ENCODE measurements at places on chromosomes 16 and 17.

GRCh38 chr17:81184555-81184954 is 18.5 kb upstream of the AATK start:
- DNase-seq = no peak

GRCh38 chr17:40124279-40125141 is 2.7 kb downstream of the MSL1 start:
- DNase-seq = no peak

DNA sequence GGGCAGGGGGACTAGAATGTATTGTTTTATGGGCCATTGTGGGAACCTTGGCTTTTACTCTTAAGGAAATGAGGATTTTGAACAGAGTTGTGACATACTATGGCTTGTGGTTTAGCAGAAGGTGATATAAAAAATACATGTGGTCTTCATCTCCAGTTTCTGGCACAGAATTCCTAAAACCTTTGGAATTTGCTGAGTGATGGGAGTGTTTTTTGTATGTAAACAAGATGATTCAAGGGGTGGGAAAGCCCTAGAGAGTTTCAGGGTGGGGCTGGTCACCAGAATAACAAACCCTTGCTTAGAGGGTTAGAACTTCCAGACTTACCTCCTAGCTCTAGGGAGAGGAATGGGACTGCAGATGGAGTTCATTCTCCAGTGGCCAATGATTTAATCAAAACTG is 316.1 kb downstream of the PHKB start:
- no peak for DNase-seq

- DNase-seq = no peak
Measured at GRCh38 chr16:47477679-47478078, 16.5 kb downstream of the PHKB start.

DNA sequence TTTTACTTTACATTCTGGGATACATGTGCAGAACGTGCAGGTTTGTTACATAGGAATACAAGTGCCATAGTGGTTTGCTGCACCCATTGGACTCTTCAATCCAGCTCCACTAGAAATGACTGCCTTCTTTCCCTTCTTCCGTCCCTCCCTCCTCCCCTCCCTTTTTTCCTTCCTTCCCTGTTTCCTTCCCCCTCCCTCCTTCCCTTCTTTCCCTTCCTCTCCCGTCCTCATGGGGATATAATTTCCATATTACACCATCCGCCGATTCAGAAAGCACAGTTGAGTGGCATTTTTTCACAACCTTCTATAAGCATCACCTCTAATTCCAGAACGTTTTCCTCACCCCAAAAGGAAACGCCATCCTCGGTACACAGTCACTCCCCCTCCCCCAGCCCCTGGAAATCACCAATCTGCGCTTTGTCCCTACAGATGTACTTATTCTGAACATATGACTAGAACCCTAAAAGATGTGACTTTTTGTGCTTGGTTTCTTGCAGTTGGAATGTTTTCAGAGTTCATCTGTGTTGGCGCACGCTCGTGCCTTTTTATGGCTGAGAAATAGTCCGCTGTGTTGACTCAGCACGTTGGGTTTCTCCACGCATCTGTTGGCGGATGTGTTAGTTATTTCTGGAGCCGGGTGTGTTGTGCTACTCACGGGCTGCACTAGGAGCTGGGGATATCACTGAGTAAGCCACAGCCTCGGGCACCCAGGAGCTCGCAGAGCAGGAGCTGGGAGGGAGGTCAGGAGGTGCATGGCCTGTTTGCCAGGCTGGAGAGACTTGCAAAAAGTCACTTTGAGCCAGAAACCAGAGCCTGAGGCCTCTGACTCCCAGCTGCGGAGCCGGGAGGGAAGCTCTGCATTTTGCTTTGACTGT is 336.4 kb downstream of the SEC14L1 start:
- no peak for DNase-seq

- no peak for DNase-seq
Measured at GRCh38 chr17:73776351-73777130, 132.3 kb upstream of the SDK2 start.

DNA sequence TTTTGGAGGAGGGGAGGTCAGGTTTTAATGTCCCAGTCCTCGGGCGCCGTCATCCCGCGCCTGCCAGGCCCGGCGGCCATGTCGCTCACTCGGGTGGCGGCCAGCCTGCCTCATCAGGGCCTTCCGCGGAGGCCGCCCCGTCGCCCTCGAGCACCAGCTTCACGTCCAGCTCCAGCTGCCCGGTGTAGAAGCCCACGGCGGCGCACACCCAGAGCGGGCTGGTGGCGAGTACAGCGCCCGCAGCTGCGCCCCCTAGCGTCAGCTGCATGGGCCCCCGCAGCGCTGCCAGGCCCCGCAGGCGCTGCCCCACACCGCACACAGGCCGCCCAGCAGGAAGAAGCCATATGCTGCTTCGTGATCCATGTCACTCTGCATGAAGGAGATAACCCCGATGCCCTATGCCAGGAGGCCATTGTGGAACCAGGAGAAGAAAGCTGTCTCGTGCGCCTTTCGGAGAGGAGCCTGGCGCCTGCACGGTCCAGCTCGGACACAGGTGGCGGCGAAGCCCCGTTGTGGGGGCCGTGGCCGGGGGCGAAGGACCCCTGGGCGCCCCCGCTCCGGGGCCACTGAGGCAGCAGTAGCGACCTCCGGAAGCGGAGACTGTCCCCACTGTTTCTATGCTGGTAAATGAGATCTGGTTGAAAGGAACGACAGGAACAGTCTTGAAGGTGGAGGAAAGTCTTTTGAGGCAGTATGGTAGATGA is 9.6 kb downstream of the AP2B1 start:
- DNase-seq = no peak

GRCh38 chr17:50346313-50347116 is 589 bp downstream of the XYLT2 start:
- no peak for DNase-seq

DNA sequence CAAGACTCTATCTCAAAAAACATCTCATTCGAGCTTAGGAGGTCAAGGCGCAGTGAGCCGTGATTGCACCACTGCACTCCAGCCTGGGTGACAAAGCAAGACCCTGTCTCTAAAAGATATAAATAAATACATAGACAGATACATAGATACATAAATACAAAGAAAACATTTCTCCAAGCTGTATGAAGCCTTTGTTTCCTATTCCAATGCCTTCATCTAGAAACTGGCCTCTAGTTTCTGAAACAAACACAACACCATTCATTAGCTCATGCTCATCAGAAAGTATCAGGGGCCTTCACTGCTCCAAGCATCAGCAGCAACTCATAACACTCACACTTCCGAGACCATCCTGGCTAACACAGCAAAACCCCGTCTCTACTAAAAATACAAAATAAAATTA is 10.3 kb upstream of the ASGR2 start:
- DNase-seq = no peak

DNA sequence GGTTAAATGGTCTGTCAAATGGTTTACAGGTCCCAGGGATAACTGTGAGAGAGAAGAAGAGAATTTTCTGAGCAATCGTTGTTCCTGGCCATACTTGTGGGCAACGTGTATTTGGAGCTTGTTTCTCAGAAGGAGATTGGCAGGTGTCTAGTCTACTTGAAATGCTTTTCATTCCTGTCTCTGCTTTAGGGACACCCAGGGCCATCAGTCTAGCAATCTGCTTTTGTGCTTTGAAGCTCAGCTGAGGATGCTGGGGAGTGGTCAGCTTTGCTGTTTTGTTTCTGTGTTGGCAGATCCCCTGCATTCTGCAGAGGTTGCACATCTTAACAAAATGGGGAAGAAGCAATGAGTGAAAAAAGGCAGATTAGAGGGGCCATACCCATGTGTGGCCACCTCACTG is 193.7 kb downstream of the SHISA9 start:
- no peak for DNase-seq

- no peak for DNase-seq
Measured at GRCh38 chr17:66849851-66850580, 15.1 kb downstream of the CACNG5 start.

GRCh38 chr17:17560975-17561374 is 30.5 kb downstream of the PEMT start:
- DNase-seq = no peak

GRCh38 chr17:20203018-20203417 is 193.9 kb downstream of the SPECC1 start:
- DNase-seq = no peak

DNA sequence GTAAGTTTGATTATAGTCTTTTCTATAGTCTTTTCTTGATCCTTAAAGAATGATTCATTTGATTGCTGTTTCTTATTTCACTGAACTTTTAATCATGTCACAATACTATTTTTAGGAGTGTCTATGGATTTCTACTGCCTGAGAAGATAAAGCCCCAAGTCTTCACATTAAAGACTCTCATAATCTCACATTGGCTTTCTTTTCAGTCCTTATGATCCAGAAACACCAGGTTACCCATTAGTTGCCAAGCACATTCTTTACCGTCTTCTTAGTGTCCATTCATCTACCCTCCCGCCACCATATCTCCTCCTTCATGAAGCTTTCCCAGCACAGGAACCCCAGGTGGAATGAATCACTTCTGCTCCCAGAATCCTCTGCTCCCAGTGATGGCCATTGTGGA is 49.5 kb upstream of the MYOCD start:
- no peak for DNase-seq

DNA sequence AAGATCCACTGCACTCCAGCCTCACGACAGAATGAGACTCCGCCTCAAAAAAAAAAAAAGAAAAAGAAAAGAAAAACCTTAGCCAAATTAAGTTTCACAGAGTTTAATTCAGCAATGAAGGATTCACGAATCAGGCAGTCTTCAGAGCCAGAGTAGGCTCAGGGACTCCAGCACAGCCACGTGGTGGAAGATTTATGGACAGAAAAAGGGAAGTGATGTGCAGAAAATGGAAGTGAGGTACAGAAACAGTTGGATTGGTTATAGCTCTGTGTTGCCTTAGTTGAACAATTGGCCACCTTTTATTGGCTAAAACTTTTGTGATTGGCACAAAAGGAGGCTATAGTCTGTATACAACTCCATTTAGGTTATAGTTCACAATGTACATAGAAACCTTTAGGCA is 256.6 kb downstream of the HS3ST3B1 start:
- DNase-seq = no peak

DNA sequence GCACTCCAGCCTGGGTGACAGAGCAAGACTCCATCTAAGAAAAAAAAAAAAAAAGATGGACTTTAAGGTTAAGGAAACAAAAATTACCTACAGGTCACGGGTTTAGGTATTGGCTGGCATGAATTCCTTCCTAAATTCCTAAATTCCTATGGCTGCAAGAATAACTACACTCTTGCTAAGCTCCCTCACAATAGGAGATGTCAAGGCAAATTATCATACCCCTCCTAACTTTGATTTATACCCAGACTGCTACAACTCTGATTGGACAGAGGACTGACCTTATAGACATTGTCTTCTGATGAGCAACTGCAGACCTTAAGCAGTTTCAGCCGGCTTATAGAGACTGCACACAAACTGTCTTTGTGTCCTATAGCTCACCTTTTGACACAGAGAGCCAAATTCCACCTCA is 25.1 kb upstream of the TMC7 start:
- DNase-seq = no peak

DNA sequence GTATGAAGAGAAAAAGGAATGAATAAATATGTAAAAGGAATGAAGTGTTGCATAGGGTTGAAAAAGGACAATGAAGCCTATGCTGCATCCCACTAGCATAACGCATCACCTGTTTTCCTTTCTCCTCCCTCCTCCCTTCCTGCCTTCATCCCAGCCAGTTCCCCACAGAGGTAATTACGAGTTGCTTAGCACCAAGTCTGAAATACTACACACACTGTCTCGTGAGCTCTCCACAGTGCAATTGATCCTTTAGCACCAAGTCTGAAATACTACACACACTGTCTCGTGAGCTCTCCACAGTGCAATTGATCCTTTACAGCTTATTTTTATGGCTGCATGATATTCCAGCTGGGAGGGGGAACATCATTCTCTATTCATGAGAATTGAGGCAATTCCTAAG is 1.1 kb upstream of the DRC7 start:
- DNase-seq = no peak

- no peak for DNase-seq
Measured at GRCh38 chr16:67694611-67695010, 24.5 kb downstream of the GFOD2 start.

GRCh38 chr16:47577029-47577428 is 115.9 kb downstream of the PHKB start:
- no peak for DNase-seq

DNA sequence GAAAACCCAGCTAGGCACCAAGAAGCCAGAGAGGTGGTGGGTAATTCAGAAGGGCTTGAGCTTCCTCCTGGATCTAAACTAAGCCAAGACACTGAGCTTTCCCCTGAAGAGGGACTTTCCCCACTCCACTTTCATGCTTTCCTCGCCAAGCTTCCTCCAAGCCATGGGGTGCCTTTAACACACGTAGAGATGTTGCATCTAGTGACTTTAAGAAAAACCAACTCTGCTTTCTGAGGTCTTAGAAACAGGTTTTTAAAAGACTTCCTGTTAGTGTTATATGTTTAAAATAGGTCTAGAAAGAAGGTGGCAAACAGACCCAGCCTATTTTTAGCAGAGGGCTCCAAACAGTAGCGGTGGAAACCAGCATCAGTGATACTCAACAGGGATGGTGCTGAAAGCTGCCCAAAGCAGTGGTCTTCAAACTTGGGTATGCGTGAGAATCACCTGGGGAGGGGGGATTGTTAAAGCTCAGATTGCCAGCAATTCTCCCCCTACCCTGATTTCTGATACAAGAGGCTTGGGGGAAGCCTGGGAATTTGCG is 585.6 kb downstream of the CDH13 start:
- DNase-seq = no peak

- DNase-seq = no peak
Measured at GRCh38 chr16:74601126-74601871, 5.6 kb downstream of the GLG1 start.

DNA sequence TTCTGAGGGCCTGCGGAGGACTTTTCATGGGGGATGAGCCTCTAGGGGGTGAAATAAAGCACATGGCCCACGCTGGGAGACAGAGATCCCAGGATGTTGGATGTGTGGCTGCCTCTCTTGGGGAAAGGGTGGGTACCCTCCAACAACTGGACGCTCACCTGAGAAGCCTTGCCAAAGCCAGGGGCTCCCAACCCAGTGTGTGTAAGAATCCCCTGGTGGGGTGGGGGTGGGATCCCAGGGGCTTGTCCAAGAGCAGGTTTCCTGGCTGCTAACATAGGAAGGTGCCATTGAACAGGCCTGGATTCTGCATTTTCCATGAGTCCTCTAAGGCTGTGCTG is 587 bp downstream of the SNX20 start:
- no peak for DNase-seq
